ENCODE measurements at places on chromosomes 4 and X. TPM values are rescaled to one million over a fixed set of nuclear protein-coding genes. Genes with fewer than 3 reads are reported as not detected.

DNA sequence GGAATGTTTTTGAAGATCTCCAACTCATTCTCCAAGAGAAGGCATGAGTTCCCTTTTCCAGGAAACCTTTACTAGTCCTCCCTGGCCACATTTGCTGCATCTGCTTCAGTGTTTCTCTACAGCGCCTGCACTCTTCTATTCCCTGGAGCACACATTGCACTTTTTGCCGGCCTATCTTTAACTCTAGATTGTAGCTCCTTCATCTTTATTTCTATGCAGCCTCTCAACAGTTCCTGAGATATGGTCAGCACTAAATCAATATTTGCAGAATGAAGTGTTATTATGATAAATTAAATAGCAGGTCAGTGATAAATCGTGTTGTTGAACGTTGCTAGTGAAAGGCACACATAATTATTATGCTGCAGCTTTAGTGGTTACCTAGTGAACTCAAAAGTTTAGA is 88.3 kb downstream of the VCX3A start:
- no peak for DNase-seq

- DNase-seq, result no peak
Measured at GRCh38 chr4:93842601-93843252, 14.2 kb downstream of the ATOH1 start.

DNA sequence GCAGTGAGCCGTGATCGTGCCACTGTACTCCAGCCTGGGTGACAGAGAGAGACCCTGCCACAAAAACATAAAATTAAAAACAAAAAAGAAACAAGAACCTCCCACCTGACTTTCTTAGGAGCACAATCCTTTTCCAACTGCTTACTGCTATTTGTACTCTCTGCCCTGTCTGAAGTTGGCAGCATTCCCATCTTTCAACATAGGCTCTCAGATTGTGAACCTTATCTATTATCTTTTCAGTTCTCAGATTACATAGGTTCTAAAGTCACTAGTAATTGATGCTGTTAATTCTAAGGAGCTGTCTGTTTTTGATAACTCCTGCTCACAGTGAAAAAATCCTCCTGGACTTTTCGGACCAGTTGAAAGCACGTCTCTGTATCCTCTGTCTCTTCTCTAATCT is 812.2 kb upstream of the CT83 start:
- no peak for DNase-seq

- no peak for DNase-seq
Measured at GRCh38 chr4:138728566-138728965, 287.0 kb upstream of the NOCT start.

DNA sequence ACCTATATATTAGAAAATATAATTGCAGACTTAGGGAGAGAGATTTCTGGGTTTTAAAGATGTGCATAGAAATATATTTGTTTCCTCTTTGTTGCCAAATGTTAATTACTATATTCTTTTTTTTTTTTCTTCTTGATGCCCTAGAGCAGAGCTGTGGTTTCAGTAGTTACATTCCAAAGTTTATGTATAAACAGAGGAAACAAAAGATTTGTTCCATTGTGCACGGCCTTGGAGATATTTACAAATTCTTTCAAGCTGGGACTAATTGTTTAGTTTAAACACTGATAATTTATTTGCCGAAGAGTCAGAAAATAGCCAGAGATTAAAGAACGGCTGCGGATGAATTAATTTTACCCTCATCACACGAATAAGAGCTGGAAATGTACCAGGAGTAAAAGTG is 85.1 kb downstream of the USP46 start:
- DNase-seq, result no peak

- DNase-seq, result no peak
Measured at GRCh38 chrX:108148524-108148923, 56.9 kb downstream of the ATG4A start.

- no peak for DNase-seq
Measured at GRCh38 chr4:10962246-10962645, 277.7 kb upstream of the CLNK start.

DNA sequence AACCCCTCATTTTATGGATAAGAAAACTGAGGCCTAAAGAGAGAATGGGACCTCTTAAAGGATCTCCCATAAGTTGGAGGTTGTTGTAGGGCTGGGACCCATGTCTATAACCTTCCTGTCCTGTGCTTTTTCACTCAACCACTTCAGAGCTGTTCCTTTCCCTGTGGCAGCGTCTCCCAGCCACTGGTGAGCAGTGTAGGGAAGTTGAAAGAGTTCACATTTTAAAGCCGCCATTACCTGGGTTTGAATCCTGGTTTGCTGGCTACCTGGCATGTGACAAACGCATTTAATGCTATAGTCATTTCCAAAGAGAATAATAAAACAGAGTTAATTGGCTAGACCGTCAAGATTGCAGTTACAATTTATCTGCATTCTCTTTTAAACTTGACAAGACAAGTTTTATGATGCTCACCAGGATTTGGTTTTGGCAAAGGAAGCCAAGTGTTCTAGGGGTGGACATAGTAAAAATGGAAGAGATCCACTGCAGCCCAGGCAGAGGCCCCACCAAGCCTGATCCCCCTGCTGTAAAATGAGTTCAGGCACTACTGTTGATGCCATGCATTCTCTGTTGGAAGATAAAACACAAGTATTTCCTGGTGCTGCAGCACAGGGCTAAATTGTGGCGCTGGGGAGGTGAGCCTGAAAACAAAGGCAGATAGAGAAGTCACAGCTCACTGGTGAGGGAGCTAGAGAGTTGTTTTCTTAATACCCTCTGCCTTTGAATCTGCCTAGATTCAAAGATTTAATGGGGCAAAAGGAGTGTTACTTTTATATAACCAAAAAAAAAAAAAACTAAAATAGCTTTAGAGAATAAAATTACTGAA is 218.7 kb downstream of the NWD2 start:
- no peak for DNase-seq

DNA sequence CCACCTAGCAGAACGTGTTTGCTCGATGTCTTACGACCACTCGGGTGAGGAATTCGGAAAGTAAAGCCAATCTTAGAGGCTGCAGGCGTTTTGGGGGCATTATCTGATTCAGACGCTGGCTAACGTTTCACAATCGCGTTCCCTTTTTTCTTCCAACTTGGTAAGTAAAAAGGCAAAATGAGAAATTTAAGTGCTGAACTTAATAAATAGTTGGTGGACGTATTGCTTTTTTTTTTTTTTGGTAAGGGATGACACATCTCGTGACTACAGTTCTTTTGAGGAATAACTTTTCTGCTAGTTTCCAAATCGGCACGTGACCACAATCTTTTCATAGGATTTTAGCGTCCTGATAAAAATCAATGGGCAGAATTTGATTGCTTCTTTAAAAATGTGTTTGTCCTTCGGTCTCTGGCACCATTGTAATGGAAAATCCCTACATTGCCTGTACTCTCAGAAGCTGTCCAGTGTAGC is 848 bp downstream of the RAB9A start:
- DNase-seq, result no peak

- no peak for DNase-seq
Measured at GRCh38 chr4:114264877-114265291, 285.4 kb upstream of the ARSJ start.

DNA sequence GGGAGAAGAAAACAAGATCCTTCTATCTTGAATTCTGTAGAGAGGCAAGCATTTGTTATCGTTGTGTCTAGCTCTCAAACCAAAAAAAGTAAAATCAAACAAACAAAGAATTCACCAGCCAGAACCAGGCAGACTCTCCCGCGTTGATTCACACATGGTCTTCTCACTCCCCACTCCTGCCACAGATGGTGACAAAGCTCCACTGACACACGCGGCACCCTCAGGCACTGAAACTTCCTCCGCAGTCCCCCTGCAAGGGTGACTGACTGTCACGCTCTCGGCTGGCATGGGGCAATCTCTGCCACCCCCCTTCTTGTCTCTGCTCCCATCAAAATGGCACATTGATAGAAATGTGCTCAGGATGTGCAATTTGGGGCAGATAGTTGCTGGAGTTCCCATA is 304.9 kb downstream of the DHX15 start:
- DNase-seq, result no peak

DNA sequence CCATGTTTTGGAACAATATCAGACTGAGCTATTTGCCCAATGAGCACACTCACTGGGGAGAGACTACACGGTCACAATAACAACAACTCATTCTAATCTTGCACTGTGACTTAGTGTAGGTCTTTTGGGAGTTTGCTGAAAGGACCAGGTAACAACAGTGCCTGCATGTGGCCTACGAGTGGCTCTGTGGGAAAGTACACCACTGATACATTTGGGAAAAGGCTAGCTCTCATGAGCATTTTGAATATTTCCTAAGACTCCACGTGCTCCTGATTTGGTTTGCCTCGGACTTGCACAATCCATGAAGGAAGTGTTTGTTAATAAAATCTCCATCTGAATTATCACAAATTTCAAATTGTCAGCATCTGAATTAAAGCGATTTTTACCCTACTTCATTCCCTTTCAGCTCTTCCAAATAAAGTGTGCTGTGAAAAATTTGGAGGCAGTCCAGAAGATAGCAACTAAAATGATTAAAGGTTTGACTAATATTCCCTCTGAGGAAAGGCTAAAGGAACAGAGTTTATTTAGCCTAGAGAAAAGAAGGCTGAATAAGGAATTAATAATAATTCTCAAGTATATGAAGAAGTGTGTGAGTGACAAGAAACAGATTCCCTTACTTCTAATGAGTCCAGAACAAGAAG is 406.4 kb downstream of the PPARGC1A start:
- no peak for DNase-seq

GRCh38 chr4:24266951-24267722 is 317.2 kb downstream of the DHX15 start:
- DNase-seq, result no peak

DNA sequence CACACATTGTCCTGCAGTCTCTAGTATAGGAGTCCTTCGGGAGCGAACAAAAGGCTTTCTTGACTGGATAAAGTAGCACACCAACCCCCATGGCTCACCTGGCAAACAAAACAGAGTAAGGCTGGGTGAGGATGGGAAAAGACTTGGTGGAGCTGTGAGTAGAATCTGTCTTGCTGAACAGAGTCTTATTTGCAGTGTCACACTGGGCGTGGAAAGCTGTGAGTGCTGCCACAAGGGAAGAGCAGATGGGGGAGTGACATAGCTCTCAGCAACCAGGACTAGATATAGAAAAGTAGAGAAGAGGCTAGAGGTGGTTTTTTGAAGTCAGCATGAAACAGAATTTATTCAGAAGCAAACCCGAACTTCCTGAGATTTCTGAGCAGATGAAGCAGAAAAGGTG is 137.2 kb upstream of the ESX1 start:
- DNase-seq, result no peak

DNA sequence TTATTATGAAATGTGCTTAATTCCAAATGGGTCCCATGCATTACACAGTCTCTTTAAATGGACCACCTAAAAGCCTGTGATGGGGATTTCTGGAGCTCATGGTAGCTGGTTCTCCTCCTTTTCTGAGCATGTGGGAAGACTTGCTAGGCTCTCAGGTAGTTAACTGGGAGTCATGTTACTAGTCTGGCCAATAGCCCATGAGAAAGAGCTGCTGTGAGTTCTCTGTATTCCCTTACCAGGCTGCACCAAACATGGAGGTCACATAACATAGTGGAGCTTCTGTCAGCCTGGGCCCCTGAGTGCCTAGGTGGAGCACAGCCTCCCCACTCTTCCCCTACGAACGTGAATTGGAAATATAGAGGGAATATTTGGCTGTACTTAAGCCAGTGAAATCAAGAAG is 198.4 kb downstream of the MAML3 start:
- no peak for DNase-seq

DNA sequence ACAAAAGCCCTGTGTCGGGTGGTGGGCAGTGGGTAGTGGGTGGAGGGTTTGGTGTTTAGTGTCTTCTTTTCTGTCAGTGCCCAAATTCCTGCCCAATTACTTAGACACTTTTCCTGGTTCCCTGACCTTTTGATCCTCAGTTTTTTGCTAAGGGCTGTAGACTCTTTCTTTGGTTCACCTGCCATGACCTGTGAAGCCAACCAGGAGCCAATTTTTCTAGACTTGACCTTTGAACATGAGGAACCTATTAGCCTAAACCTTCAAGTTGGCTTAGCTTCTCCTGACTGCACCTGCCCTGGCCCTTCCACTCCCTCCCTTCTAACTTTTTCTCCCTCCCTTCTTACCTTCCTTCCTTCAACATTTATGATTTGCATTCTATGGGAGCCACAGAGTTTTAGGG is 94.5 kb downstream of the MID1IP1 start:
- DNase-seq, result no peak

DNA sequence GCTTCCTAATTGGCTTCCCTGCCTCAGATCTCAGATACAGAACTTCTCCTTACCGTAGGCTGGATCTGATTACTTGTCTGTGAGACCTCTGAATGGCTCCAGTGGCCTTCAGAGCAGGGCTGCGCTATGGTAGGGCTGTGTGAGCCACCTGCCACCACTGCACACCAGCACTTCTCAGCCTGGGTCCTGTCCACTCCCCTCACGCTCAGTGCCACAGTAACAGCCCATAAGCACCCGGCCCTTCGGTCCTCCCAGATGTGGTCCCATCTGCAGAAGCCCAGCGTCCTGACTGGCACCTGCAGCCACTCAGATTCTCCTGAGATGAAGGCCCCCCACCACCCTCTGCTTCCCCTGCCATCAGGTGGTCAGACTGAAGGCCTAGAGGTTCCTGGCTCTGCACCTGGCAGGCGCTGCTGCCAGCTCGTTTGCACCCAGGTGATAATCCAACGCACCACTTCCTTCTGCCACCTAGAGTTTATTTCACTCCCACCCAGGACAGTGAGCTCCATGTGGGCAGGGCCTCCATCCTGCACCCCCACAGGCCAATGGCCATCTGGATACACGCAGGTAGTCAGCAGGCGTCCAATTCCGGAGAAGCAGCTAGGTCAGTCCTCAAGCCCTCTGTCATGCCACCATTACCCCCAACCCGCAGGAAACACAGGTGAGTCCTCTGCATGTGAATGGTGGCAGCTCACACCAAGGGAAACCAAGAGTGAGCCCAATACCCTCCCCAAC is 5.4 kb downstream of the WDR1 start:
- DNase-seq, result no peak

- DNase-seq, result no peak
Measured at GRCh38 chr4:186765138-186765537, 41.5 kb upstream of the FAT1 start.

- DNase-seq, result no peak
Measured at GRCh38 chr4:90958256-90958895, 831.2 kb downstream of the CCSER1 start.

DNA sequence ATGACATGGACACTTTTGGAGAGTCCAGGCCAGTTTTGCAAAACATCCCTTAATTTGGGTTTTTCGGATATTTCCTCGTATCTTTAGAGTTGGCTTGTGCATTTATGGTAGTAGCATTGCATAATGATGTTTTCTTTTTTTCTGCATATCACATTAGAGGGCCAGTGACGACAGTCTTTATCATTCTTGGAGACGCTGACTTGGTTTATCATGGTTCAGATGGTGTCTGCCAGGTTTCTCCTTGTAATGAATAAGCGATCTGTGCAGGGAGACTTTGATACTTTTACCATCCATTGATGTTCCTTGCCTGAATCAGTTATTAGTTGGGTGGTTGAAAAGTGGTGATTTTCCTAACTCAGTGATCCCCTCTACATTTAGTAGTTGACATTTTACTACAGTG is 46.6 kb downstream of the KIAA0232 start:
- DNase-seq, result no peak

Gene TKTL2
- total RNA-seq, result not detected

Gene GC
- total RNA-seq, result not detected

Gene TLR6
- not detected for total RNA-seq

Gene PPM1K
- 19.0 TPM for total RNA-seq

Gene CNKSR2
- total RNA-seq, result 18.5 TPM

Gene CTAG1B
- not detected for total RNA-seq

All from glutamatergic neuron (in vitro differentiated cells).